NCI-H1930 (cell line): ENCODE measurements at places on chromosomes 16 and 17.

GRCh38 chr17:58120195-58120822, 27.9 kb upstream of the OR4D1 start:
- no peak for DNase-seq

DNA sequence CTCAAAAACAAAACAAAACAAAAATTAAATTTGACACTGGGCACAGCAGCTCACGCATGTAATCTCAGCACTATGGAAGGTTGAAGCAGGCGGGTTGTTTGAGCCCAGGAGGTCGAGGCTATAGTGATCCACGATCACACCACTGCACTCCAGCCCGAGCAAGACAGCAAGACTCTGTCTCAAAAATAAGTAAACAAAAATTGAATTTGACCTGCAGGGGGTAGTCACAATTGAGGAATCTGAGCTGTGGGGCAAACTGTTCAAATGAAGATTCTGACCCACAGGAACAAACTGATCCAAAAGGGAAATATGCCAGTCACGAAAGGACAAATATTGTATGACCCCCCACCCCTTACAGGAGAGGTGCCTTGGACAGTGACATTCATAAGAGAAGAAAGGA, 29.8 kb downstream of the ANKRD11 start:
- no peak for DNase-seq

DNA sequence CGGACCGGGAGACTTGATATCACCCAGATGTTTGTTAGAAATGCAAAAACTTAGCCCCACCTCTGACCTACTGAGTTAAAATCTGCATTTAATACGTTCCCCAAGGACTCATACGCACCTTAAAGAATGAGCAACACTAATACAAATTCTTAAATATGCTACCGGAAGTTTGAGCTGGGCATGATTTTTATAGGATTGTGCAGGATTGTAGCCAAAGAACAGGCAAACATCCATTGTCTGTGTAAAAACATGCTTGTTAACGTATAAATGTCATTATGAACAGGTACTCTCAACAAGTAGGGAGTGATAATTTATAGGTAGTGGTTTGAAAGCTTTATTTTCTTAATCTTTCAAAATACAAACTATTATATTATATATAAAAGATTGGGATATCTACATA, 22.3 kb upstream of the COX10 start:
- no peak for DNase-seq

DNA sequence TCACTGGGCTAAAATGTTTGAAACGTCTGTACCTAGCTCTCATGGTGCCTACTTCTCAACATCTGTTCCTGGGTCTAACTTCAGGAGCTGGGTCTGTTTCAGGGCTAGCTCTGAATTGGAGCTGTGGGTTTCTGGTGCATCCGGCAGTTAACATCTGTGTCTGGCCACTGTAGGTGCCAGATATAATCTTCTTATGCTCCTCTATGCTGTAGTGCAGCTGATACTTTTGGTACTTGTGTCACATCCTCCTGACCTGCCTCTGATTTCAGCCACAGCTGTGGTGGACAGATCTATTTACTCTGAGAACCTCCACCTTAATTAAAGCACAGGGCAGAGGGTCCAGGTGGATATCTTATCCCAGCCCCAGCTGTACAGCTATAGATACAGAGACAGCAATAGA, 496.5 kb upstream of the CDH11 start:
- DNase-seq = no peak

DNA sequence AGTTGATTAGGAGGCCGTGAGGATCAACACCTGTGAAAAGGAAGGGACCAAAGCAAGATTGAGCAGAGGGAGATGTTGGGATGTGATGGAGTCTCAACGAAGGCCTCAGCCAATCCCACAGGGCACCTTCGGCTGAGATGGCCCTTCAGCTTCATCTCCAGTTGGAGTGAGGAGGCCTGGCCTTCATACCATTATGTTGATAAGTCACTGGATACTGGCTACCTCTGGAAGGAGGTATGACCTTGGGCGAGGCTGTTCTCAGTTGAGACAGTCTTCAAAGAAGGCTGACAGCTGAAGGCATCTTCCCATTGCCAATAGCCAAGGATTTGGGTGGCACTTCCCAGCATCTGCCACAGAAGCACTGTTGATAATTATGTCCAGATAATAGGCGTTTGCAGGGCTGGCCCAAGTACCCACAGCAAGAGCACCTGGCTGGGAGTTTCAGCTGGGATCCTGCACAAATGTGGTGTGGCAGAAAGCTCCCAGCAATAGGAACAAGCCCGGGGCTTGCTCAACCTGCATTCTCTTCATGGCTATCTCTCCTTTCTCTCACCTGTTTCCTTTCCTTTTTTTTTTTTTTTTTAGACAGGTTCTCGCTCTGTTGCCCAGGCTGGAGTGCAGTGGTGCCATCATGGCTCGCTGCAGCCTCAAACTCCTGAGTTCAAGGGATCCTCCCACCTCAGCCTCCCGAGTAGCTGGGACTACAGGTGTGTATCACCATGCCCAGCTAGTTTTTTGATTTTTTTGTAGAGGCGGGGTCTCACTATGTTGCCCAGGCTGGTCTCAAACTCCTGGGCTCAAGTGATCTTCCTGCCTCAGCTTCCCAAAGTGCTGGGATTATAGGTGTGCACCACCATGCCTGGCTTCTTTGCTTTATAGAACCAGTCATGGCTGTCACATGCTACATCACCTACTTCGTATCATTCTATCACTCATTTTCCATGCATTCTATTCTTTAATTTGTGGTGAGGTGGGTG, 18.2 kb upstream of the MAP3K14 start:
- no peak for DNase-seq

DNA sequence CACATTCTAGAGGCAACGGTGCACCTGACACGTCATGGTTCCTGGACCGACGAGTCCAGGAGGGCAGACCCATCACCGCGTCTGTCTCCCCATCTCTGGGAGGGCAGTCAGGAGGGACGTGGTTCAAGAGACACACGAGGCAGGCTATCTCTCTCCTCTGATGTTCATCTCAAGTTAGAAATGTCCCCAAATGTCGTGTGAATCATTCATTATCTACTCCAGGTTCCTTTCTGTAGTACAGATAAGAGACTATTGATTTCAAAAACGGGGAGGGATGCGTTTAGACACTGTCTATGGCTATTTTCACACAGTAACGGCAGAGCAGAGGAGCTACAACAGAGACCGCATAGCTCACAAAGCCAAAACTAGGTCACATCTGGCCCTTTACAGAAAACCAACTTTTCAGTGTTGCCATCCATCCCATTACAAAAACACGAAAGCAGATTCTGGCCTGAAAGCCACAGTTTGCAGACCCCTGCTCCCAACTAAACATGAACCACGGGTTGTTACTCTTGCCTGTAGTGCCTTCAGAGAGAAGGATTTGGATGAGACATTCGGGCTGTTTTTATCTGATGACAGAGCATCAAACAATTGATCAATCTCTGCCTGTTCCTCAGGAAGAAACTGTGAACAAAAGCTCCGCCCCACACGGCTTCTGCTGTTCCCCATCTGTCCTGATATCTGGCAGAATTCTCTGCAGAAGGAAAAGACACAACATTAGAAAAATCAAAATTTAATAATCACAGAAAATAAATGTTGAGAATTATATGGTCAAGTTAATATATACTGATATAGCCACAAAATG, 6.8 kb downstream of the MEAK7 start:
- DNase-seq = no peak

GRCh38 chr17:62870030-62870541, 62.0 kb upstream of the MARCHF10 start:
- DNase-seq = no peak

- no peak for DNase-seq
Measured at GRCh38 chr16:56777482-56777881, 47.6 kb downstream of the NUP93 start.

DNA sequence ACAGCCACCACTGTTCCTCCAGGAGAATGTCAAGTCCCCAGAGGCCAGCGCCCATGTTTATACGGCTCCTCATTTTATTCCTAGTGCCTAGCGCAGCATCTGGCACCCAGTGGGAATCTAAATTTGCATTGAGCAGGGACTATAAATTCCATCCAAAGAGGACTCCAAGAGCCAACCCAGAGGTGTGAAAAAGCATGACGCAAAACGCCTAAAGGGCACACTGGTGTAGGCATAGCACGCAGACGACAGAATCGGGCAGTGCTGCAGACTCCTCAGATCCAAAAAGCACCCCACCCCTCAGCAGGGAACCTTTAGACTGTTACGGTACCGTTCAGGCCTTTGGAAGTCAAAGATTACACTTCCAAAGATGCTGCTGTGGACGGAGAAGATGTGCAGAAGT, 19.5 kb downstream of the TEKT5 start:
- no peak for DNase-seq

DNA sequence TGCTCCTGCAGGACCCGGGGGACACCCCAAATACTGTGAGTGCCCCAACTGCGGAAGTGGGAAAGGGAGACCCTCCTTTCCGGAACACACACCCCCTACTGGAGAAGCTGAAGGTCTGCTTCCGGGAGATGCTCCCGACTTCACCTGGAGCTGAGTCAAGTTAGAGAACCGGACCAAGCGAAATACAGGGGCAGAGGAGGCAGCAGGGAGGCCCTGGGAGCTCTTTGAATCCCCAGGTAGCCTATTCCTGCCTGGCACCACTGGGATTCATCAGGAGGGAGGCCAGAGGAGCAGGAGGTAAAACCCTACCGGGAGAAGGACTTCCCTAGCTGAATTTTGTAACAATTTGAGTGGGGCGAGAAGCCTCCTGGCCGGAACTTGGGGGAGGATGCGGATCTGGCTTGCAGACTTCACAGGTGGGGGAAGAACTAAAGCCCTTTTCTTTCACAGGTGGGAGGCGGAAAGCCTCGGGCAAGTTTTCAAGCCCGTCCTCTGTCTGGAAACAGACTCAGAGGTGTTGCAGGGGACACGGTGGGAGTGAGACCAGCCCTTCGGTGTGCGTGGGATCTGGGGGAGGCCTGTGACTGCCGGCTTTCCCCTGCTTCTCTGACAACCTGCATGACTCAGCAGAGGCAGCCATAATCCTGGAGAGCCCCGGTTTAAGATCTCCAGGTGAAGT, 22.4 kb upstream of the TEKT1 start:
- DNase-seq = peak; percentile 67

DNA sequence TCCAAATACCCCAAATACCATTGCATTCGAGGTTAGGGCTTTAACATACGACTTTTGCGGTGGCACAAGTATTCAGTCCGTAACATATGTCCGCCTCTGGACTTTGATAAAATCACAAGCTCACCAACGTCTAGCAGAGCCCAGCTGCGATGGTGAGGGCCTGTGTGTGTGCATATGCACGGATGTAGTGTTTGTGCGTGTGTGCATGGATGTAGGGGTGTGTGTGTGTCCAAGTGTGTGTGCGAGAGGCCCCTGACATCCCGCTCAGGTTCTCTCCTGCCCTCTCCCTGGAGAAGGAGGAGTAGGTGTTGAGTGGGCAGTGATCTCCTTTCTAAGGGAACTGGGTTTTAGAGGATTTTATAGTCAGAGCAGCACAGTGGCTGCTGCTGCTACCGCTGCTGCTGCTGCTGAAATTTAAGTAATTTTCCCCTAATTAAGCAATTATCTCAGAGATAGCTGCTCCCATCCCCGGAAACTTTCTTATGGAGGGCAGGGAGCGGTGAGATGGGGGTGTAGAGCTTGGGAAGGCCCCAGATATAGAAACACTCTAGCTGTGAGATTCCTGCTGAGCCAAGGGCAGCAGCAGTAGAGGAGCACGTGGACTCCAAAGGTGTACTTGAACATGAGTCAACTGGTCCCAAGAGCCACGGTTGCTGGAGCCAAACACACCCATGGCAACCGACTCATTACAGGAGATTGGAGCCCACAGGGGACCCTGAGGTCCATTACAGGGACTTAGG, 121.7 kb upstream of the SDK2 start:
- DNase-seq = peak; percentile 76

GRCh38 chr16:28937222-28937876, 5.6 kb downstream of the CD19 start:
- DNase-seq = no peak

DNA sequence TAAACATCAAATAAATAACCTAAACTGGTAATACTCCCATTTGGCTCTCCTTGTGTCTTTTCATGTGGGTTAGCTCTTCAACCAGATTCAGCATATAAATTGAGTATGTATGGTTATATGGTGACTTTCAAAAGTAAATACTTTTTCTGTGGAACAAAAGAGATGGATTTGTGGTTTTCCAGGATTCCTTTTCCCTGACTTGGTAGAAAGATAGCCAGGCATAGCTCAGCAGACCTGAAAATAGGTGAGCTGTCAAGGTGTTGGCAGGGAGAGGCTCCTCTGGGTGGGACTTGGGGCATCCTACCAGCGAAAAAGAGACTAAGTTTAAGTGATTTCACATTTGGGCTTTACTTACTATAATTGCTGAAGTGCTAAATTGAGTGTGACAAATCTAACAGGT, 80.3 kb downstream of the FTO start:
- no peak for DNase-seq

GRCh38 chr17:35433075-35433894, 985 bp upstream of the SLFN12 start:
- DNase-seq = no peak

GRCh38 chr17:31394544-31394943, 3.1 kb downstream of the RAB11FIP4 start:
- DNase-seq = no peak

DNA sequence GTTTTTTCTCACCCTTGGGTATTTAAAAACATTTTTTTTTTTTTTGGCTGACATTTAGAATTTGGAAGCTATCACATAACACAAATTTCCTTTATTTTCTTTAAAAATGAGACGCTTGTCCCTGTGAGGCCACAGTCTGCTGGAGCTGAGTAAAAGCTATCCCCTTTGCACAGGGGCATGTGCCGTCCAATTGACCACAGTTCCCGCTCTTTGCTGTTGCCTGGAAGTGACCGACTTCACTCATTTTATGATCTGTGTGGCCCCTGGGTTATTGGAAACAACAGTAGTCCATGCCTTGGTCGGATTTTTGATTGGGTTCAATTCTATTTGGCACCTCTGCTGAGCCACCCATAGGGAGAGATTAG, 405.0 kb downstream of the CPPED1 start:
- DNase-seq = no peak

DNA sequence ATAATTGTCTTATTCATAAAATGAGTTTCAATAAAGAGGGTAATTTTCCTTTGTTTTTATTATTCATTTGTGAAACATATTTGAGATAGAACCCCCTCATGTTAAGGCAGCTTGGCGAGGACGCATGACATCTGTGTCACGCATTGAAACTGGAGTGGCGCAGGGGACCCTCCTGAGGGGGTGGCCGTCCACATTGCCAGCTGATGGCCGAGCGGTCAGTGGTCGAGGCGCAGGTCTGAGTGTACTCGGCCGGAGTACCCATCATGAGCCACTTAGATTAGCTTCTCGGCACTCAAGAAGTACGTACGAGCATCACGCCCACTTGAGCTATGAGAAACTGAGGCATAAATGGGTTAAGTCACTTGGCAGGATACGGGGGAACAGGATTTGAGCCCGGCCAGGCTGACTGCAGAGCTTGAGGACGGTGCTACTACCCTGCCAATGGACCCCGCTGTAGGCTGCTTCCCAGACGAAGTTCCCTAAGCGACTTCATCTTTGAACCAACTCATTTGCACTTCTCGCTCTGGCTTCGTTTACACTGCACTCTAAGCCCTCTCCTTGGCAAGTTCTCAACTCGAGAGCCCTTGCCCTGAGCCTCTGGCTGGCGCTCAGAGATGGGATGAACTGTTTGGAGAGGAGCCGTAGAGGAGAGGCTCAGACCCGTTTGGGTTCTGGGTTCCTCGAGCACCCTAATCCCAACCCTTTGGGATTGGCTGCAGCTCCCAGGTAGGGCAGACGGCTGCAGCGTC, 91.8 kb downstream of the SDK2 start:
- no peak for DNase-seq
